ENCODE measurements at places on chromosomes 16 and 17.

DNA sequence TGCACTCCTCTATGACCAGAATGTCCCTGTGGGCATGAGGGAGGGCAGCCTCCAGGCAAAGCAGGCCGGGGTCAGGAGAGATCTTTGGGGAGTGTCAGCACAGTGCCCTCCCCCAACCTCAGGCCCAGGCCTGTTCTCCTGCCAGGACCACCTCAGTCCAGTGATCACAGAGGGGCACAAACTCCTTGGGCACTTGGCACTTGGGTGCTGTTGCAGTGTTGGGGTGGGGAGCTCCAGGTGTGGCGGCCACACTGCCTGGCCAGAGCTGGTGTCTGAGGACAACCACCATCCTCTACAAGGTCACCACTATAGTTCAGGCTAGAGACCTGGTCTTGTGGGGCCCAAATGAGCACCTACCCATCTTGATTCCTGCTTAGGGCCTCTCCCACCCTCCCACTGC, 37.2 kb downstream of the SMPD3 start:
- no peak for DNase-seq

DNA sequence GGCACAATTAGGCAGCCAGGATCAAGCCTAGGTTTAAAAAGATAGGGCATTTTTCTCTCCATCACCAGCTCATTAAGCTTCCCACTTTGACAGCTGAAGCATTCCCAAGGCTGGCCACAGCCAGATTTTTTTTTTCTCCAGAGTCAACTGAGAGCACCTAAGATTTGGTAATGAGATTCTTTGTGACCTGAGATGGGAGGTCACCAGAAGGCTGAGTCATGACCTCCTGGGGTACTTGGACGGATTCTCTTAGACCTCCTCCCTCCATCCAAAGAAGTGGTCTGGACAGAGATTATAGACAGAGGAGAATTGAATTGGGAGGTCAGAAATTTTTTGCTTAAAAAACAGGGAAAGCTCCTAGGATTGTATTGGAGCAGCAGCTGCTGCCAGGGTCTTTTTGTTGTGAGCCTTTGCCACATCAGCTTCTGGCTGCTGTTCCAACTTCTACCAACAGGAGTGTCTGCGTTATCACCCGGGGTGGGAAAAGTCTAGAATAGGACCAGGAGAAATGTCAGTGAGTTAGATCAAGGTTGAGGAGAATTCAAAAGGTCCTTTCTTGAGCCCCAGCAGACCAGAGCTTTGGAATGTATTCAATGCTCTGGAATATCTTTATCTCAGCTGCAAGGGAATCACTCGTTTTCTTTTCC, 221.2 kb upstream of the N4BP1 start:
- no peak for DNase-seq

DNA sequence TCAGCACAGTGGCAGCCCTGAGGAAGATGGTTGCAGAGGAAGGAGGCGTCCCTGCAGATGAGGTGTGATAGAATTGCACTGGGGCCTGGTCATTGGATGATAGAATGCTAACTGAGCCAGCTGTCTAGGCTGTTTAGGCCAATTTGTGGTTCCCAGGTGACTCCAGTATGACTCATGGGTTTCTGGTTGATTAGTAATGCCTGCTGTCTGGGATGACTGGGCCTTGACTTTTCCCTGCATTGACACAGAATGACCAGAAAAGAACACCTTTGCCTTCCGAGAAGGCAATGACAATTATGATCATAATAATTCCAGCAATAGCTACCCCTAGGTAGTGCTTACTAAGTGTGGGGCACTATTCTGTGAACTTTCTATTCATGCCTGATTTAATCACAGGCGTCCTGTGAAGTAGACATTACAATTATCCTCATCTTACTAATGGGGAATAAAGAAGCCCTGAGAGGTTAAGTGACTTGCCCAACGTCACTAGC, 31.5 kb downstream of the USP43 start:
- peak; percentile 41 for DNase-seq

DNA sequence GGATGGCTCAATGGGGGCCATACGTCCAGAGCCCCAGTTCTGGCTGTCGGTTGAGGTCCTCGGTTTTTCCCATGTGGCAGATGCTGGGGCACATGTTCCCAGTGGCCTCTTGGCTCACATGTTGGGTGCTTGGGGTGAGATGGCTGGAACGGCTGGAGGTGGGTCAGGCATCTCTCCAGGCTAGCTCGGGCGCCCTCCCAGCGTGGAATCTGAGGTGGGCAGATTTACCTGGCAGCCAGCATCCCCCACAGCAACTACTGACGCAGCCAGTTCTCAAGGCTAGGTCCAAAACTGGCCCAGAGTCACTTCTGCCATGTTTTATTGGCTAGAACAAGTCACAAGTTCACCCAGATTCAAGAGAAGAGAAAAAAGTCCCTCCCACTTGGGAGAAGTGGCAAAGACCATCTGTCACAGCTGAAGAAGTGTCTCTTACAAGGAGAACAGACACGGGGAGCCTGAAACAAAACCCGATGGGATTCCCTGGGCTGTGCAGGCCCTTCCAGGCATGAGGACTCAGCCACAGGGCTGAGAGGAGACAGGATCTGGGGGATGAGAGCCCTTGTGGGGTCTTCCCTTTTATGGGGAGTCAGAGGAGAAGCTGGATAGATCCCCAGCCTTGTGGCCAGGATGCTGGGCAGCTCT, 15.2 kb downstream of the ACE start:
- no peak for DNase-seq

- no peak for DNase-seq
Measured at GRCh38 chr16:4454623-4455022, 19.8 kb downstream of the NMRAL1 start.

DNA sequence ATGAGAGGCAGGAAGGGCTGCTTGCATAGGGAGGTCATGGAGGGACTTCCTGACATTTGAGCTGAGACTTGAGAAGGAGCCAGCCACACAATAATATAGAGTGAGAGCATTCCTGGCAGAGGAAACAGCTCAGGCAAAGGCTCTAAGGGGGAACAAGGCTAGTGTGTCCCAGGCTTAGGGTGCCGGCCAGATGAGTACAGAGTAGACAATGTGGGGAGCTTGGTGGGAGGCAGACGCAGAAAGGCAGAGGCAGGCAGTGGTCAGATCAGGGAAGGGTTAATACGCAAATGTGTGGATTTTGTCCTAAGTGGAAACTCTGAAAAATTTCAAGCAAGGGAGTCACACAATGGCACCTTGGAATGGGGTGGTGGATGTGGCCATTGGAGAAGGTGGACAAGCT, 31.3 kb downstream of the CD300LB start:
- DNase-seq, result no peak

GRCh38 chr16:8890549-8890921, 8.4 kb downstream of the LITAFD start:
- no peak for DNase-seq

DNA sequence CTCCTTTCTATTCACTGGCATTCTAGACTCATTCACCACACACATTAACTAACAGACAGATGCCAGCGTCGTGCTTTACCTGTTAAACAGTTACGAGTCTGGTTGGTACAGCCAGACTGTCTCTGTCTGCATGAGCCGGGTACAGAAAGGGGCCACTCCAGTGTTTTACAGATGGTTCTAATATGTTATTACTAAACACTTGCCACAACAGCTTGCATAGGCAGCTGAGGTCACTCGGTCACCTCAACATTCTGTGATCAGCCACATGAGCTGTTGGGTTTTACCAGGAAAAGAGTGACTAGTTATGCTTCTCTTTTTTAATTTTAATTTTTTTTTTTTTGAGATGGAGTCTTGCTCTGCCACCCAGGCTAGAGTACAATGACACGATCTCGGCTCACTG, 25.2 kb downstream of the CD300A start:
- no peak for DNase-seq

GRCh38 chr16:46918905-46919792, 35.0 kb downstream of the GPT2 start:
- no peak for DNase-seq

DNA sequence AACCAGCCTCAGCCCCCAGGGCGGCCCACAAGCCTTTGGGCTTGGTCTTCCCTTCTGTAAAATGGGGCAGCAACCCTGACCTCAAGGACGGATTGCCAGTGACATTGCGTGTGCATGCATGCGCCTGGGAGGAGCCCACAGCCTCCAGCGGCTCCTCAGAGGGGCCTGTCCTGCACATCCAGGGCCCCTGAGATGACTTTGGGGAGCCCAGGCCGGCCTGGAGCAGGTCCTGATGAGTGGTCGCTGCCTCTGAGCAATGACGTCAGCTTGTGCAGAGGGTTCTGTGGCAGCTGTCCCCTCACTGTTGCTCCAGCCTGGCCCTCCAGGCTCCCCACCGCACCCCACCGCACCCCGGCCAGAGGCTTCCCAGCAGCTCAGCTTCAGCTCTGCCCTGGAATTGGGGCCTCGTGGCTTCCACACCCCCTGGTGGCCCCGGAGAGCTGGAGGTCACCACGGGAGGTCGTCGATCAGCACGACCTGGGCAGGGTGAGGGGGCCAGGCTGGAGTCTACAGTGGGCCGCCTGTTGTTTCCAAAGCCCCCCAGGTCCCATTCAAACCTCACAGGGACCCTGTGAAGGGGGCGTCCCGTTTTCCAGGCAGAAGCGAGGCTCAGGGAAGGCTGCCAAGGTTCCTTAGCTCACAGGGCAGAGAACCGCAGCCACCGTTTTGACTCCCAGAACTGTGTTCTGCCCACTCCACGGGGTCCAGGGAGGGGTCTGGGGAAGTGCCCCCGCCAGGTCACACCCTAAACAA, 341.8 kb downstream of the SEC14L1 start:
- no peak for DNase-seq

GRCh38 chr17:38797158-38797490, 2.2 kb downstream of the PIP4K2B start:
- DNase-seq, result no peak

- DNase-seq, result peak; percentile 54
Measured at GRCh38 chr17:42403150-42403549, 14.9 kb upstream of the STAT3 start.

GRCh38 chr16:85868495-85868894, 30.5 kb upstream of the IRF8 start:
- no peak for DNase-seq

GRCh38 chr16:21239646-21240045, 6.1 kb downstream of the ANKS4B start:
- no peak for DNase-seq

DNA sequence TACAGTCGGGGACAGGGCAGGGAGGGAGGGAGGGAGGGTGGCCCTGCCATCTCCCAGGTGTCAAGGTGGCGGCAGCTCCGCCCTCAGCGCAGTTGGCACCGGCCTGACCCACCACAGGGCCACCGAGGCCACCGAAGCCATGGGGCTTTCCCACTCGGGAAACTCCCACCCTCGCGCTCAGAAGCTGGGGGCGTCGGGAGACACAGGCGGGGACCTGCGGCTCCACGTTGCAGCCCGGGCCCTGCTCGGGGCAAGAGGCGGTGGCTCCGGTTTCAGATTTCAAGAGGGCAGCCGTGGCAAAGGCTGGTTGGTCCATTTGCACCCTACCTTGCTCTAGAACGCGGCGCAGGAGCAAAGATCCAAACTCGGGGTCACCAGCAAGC, 544 bp downstream of the CYB561 start:
- no peak for DNase-seq

DNA sequence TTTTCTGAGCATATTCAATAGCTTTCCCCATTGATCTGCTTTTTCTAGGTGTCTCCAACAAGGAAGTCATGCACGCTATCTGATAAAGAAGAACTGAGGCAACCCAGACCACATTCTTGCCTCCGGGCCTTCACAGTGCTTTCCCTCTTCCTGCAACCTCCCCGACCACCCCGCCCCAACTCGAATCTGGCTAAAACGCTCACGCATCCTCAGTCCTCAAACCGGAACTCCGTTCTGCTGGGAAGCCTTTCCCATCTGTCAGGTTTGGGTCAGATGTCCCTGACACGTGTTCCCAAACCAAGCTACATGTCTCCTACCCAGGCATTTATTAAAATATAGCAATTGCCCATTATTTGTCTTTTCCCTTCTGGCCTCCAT, 112.7 kb downstream of the VPS53 start:
- DNase-seq, result no peak

DNA sequence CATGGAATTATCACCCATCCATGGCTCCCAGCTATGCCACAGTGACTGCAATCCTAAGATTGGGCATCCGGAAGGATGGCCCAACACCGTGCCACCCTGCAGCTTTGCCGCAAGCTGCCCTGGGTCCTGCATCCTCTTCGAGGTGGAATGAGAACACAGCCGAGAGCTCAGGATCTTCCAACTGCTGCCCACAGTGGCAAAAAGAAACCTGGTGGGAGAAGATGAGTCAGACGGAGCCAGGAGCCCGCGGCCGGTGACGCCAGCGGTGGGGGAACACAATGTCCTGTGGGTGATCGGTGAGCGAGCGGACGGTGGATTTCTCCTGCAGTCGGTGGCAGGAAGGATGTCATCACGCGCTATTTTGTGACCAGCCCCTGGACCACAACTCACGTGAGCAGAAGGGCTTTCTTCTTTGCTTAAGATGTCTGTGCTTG, 20.1 kb downstream of the CD7 start:
- DNase-seq, result peak; percentile 94

GRCh38 chr16:54430491-54431030, 144.0 kb upstream of the IRX3 start:
- DNase-seq, result no peak

DNA sequence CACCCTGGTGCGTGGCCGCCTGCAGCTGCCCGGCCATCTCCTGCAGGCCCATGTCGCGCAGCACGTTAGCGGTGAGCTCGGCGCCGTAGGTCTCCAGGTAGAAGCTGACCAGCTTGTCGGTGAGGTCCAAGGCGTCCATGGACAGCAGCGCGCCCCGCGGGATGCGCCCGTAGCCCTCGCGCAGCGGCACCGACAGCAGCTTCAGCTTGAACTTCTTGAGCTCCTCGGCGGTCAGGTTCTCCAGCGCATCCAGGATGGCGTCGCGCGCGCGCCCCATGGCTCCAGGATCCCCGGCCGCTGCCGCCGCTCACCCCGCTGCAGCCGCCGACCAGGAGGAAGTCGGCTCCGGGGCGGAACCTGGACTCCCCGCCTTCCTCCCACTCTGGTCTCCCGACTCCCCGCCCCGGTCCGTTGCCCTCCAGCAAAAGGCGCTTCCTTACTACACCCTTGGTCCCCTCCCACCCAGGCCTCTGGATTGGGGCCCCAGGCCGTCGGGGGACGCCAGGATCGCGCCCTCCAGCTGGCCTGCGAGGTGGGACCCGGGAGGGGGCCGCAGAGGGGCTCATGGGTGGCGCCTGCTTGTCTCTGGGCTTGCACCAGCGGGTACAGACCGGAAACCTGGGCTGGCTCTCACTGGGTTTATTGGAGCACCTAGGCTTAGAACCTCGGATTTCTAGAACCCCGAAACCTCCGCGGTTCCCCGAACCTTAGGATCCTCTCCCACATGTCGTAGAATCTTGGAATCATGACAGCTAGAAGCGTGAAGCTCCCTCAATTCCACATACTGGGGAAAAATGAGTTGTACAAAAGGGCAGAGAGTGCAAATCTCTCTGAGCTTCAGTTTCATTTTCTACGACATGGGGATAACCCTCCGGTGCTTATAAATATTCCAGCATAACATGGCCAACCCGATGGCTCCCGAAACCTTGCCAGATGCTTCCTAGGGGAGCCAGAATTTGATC, at the start of gene PYCARD:
TSS of gene PYCARD (minus strand) at position 347 of the 962 bp plus-strand sequence. CDS start at position 277, 70 bp downstream.
- no peak for DNase-seq

GRCh38 chr16:354971-355461, 2.5 kb upstream of the AXIN1 start:
- DNase-seq, result no peak

DNA sequence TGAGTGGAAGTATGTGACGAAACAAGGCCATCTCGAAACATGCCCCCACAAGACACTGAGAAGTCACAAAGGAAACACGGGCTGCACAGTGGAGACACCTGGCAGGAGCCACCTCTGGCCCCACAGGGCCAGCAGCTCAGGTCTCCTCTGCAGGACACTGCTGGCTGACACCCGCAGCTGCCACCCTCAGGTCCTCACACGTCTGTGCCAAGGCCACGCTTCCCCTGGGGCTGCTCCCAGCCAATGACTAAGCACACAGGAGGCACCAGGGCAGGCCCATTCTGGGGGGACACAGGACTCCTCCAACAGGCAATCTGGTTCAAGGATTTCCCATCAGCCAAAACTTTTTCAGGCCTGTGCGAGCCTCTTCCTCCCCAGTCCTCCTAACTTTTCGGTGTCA, 36.4 kb downstream of the MBTPS1 start:
- no peak for DNase-seq
